ENCODE measurements at places on chromosomes 3 and 15.
A peak's percentile ranks its signal among the peaks of the same experiment; 100 is the strongest.

DNA sequence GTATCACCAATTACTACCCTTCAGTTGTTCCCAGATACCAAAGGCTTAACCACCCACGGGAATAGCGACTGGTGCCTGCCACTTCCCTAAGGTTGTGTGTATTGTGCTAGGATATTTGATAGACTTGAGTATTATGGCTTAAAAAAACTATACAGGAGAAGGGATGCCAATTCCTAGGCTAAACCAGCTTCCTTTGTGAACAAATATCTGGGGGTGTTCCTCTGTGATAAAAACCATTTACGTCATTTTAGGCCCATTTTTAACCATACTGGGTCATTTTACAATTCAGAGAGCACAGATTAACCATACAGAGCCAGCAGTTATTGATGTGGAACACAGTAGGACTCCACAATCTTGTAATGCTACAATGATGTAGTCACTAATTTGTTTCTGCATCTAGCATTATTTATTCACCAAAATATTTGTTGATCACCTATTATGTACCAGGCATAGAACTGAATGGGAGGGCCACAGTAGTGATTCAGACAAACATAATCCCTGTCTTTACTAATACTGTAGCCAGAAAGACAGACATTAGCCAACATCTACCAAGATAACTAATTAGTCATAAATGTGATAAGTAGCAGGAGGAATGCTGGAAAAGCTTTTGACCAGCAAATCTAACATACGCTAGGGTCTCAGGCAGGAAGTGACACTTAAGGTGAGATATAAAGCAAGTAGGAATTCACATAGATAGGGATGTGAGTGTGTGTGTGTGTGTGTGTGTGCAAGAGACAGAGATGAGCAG is 184.8 kb downstream of the MECOM start:
- peak; percentile 28 for DNase-seq

GRCh38 chr3:149579161-149579560 is 78.7 kb downstream of the WWTR1 start:
- DNase-seq, result peak; percentile 38

- peak; percentile 61 for DNase-seq
Observed at GRCh38 chr3:105409364-105409763, 42.7 kb downstream of the ALCAM start.

DNA sequence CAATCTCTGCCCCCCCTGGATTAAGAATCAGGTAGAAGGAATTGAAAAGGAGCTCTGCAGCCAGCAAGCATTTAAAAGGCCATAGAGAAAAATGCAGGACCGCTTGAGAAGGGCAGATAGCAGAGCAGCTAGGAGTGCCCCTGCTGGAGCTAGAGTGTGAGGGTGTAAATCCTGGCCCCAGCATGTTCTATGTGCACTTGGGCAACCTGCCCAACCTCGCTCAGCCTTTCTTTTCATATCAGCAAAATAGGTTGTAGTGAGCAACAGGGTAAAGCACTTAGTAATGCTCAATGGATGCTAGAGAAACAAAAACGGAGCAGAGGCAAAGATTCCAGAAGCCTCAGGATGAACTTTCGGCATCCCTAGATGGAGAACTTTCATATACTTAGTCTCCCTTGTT is 25.0 kb upstream of the THBS1 start:
- DNase-seq, result peak; percentile 3

- no peak for DNase-seq
Observed at GRCh38 chr3:186152361-186152798, 43.5 kb upstream of the ETV5 start.

- DNase-seq, result peak; percentile 73
Observed at GRCh38 chr3:46848271-46849044, 14.8 kb downstream of the MYL3 start.

DNA sequence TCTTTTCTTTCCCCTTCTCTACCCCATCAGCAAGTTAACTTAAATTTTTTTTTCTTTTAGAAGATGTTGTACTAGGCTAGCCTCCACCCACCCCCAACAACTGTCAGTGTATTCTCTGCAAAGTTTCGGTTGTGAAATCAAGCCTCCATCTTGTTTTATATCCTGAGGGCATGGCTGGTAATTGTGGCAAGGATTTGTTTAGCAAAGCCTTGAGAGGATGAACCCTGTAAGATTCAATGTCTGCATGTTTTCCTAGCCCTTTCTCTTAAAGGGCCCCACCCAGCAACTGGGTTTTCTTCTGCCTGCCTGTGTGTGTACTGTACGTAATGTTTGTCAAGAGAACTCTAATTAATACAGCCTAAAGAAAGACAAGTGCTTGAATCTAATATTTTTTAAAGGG is 475.3 kb downstream of the FHIT start:
- DNase-seq, result no peak

DNA sequence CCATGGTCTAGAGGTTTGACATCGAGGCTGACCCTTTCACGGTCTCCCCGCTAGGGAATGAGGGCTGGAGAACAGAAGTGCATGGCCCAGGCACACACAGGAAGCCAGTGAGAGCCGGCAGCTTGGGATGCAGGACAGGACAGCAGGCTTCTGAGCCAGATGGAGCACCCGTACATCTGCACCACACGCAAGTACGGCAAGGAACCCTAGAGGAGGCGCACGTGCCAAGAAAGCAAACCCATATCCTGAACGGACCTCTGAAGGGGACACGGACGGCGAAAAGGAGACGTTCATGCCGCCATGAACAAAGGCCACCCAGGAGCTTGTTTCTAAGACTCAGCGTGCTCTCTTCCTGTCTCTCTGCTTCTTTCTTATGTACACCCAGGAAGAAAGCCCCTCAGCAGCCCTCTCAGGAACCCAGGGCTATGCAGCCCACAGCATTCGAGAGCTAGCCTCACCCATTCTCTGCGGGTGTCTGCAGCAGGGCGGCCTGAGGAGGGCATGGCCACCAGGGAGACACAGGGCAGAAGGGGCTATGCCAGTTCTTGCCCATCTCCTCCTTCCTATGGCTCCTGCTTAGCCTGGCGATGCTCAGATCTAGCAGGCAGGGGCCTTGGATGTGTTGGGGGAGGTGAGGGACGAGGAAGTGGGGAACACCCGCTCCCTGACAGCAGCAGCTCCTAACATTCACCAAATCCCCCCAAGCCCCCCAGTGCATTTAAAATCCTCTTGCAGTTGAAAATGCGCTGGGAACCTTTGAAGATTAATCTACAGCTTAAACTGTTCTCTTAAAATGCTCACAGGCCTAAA is 81.3 kb downstream of the PCSK6 start:
- no peak for DNase-seq

DNA sequence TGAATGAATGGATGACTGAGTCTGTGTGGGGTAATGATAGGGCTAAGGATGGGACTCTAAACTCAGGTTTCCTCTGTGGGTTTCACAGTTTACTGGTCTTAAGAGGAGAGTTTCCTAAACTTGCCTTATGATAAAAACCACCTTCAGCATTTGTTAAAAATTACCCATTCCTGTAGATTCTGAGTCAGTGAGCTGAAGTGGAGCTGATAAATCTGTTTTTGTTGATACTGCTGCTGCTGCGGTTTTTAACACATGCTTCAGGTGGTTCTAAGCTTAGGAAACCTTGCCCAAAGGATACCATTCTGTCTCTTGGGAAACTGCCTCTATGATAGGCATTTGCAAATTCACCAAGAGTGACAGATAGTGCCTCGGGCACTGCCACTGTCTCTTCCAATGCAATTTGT is 52.6 kb downstream of the MECOM start:
- no peak for DNase-seq

- no peak for DNase-seq
Observed at GRCh38 chr15:74869726-74870407, 3.3 kb downstream of the SCAMP2 start.

GRCh38 chr3:18789734-18790133 is 358.6 kb upstream of the KCNH8 start:
- DNase-seq, result no peak

DNA sequence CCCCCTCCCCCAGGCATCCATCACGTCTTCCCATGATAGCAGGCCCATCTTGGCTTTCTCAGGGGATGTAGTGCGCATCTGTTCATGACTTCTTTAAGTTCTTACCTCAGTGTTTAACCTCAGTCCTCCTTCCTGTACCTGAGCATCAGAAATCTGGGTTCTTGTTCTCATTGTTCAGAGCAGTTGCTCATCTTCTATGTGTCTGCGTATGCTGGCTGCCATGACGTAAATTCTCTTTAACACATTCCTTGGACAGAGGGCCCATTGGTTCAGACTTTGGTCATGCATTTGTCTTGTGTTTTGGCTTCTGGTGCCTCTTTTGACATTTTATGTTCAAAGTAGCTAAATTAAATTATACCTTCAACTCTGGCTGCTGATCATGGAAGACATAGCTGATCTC is 227.3 kb downstream of the CACNA2D3 start:
- DNase-seq, result no peak

DNA sequence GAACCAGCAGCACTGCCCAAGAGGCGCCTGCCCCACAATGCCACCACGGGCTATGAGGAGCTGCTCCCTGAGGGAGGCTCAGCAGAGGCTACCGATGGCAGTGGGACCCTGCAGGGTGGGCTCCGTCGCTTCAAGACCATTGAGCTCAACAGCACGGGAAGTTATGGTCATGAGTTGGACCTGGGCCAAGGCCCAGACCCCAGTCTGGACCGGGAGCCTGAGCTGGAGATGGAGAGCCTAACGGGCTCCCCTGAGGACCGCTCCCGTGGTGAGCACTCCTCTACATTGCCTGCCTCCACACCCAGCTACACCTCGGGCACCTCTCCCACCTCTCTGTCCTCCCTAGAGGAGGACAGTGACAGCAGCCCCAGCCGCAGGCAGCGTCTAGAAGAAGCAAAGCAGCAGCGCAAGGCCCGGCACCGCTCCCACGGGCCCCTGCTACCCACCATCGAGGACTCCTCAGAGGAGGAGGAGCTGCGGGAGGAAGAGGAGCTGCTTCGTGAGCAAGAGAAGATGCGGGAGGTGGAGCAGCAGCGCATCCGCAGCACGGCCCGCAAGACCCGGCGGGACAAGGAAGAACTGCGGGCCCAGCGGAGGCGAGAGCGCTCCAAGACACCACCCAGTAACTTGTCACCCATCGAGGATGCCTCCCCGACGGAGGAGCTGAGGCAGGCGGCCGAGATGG is 21.8 kb upstream of the APEH start:
- DNase-seq, result no peak

DNA sequence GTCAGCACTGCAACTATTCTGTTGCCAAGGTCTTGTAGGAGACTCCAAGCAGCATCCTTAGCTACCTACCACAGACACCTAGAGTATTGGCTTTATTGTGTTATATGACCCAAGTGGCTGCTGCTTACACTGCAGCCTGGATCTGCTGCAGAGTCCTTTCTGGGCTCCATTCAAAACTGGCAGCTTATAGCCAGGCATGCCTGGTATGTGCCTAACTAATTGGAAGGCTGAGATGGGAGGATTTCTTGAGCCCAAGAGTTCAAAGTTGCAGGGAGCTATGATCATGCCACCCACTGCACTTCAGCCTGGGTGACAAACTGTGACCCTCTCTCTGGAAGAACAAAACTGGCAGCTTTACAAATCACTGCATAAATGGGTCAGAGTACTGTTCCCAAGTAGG is 8.6 kb downstream of the NDUFB4 start:
- no peak for DNase-seq

DNA sequence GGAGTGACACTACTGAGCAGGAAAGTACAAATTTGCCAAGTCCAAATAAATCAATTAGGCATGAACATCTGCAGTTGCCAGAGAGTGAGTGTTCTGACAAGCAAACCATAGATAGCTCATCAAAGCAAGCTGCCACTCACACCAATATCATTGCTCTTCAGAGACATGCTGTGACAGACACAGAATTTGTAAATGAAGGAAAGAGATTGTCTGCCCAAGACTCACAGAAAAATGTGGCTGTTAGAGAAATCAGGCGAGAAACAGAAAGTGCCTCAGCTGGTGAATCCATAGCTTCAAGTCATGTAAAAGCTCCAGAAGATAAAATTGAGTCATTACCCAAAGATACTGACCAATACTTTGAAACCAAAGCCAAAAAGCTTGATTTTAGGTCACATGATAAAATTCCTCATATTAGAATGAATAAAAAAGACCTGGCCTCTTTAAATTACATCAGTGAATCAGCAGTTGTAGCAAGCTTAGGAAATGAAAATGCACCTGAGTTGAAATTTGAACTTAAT is 50.8 kb downstream of the CRYBG3 start:
- peak; percentile 42 for DNase-seq

GRCh38 chr3:114545193-114545592 is 251.4 kb downstream of the TIGIT start:
- no peak for DNase-seq

DNA sequence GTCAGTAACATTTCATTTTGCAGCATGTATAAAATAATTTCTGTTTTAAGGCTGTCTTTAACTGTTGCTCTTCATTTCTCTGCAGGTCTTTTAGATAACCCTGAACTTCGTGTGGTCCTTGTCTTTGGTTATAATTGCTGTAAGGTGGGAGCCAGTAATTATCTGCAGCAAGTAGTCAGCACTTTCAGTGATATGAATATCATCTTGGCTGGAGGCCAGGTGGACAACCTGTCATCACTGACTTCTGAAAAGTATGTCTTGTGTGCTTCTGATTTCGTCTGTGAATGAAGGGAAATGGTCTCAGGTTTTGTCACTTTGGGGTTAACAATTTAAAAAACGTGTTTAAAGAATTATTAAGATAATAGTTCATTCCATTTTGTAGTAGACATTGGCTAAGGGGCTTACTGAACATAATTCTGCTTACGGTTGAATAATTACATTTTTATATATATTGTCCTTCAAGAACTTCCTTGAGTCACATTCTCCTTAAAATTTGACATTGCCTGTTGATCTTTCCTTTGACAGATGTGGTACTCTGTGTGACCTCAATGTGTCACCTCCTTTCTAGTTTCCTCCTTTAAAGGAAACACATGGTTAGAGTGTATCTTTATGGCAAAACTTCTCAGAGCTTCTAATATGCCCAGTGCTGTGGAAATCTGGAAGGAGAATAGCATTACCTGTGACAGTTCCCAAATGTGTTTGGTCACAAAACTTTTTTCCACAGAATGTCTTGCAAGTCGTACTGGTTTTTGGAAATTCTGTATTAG is 26.3 kb downstream of the FBXO22 start:
- no peak for DNase-seq

DNA sequence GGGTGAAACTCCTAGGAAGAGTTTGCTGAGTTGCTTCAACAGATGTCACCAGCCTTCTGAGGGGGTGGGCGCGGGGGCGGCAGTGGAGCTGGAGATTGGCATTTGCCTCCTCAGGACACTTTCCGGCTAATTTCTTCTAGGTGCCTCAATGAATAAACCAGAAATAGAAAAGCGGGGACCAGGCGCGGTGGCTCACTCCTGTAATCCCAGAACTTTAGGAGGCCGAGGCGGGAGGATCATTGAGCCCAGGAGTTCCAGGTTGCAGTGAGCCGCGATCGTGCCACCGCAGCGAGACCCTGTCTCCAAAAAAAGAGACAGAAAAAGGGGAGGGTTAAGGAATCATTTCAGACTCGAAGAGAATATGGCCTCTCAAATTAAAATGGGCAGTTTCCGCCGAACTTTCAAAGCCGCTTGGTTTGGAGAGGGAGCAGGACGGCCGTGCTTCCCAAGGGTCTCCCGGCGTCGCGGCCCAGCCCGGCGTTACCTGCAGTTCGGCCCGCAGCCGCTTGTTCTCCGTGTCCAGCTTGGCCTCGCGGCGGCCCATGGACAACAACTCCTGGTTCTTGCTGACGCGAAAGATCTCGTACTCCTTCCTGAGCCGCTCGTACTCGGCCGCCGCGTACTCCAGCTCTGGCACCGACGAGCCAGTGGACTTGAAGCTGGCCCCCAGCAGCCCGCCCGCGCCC is 587 bp downstream of the NPHP3 start:
- peak; percentile 82 for DNase-seq

- DNase-seq, result peak; percentile 97
Observed at GRCh38 chr3:112074616-112075497, 11.3 kb upstream of the C3orf52 start.

- no peak for DNase-seq
Observed at GRCh38 chr15:94119298-94119811, 112.0 kb upstream of the MCTP2 start.
